ENCODE measurements at places on chromosomes 1 and 21. TPM values are rescaled to one million over a fixed set of nuclear protein-coding genes. Genes with fewer than 3 reads are reported as not detected.
A peak's percentile ranks its signal among the peaks of the same experiment; 100 is the strongest.

DNA sequence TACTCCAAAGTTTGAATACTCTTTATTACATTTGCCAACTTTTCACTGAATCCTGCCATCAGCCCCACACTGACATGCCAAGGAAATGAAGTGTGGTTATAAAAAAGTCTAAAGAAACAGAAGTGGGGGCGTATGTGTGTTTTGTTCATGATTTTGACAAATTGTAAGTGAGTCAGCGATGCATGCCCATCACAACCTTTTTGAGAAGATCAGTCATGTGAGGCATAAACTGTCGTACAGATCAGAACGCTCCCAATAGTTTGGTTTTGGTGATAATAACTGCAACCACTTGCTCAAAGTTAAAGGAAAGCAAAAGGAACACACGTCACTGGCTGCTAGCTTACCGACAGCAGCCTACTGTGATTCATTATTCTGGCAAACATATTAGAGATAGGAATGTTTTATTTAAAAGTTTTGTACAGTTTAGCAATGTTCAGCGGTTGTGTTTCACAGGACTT is 95.6 kb downstream of the RGS2 start:
- no peaks in the 10 kb centered on the region for H3K4me1 ChIP-seq
- H3K27ac ChIP-seq = no peak overlapping the region
- DNase-seq = no peak
- no peaks in the 10 kb centered on the region for H3K27me3 ChIP-seq

GRCh38 chr1:214859647-214860046 is 222.9 kb upstream of the KCNK2 start:
- no peak for DNase-seq
- no peak overlapping the region for H3K4me3 ChIP-seq
- no peak overlapping the region for H3K27ac ChIP-seq
- no peaks in the 10 kb centered on the region for H3K36me3 ChIP-seq
- H3K27me3 ChIP-seq = no peaks in the 10 kb centered on the region

GRCh38 chr1:167695147-167695546 is 26.6 kb upstream of the MPZL1 start:
- H3K27ac ChIP-seq = no peak overlapping the region
- peaks cover 11% of the 10 kb centered on the region for H3K4me1 ChIP-seq
- no peak overlapping the region for H3K4me3 ChIP-seq
- DNase-seq = no peak
- H3K27me3 ChIP-seq = peaks cover 10% of the 10 kb centered on the region

DNA sequence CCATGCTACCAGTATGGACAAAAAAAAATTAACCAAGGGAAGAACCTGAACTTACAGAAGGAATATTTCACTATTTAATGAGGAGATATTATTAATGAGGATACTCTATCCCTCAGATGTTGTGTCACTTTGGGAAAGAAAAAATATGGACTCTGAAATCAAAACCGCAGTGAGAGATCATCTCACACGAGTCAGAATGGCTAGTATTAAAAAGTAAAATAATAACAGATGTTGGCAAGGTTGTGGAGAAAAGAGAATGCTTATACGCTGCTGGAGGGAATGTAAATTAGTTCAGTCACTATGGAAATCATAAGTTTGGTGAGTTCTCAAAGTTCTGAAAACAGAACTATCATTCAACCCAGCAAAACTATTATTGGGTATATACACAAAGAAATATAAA is 30.9 kb downstream of the TNFSF4 start:
- no peak for DNase-seq
- H3K27me3 ChIP-seq = peaks cover 7% of the 10 kb centered on the region

GRCh38 chr1:111723871-111724270 is 15.3 kb downstream of the INKA2 start:
- no peaks in the 10 kb centered on the region for H3K27me3 ChIP-seq
- H3K36me3 ChIP-seq = peaks cover 11% of the 10 kb centered on the region
- 0 out of 2 replicates have a peak overlapping the region, but pooled peaks have one; percentile 25 for H3K27ac ChIP-seq
- peaks cover 62% of the 10 kb centered on the region for H3K4me1 ChIP-seq
- DNase-seq = no peak

DNA sequence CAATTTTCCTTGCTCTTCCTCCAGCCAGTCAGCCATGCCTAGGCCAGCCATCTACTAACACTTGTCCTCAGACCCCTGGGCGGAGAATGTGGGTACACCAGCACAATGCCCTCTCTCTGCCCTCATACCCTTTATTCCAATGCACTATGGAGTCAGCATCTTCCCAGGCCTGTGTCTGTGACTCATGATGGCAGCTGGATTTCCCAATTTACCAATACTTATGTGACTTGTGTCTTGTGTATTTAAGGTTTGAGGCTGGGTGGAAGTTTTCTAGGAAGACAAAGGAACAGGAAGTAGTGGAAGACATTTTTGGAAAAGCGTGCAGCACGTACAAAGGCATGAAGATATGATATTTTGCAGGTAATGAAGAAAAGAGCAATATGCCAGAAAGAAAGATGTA is 114.3 kb downstream of the NMNAT2 start:
- peaks cover 48% of the 10 kb centered on the region for H3K4me1 ChIP-seq
- no peaks in the 10 kb centered on the region for H3K27me3 ChIP-seq
- H3K36me3 ChIP-seq = no peaks in the 10 kb centered on the region
- no peak for DNase-seq
- no peak overlapping the region for H3K4me3 ChIP-seq

DNA sequence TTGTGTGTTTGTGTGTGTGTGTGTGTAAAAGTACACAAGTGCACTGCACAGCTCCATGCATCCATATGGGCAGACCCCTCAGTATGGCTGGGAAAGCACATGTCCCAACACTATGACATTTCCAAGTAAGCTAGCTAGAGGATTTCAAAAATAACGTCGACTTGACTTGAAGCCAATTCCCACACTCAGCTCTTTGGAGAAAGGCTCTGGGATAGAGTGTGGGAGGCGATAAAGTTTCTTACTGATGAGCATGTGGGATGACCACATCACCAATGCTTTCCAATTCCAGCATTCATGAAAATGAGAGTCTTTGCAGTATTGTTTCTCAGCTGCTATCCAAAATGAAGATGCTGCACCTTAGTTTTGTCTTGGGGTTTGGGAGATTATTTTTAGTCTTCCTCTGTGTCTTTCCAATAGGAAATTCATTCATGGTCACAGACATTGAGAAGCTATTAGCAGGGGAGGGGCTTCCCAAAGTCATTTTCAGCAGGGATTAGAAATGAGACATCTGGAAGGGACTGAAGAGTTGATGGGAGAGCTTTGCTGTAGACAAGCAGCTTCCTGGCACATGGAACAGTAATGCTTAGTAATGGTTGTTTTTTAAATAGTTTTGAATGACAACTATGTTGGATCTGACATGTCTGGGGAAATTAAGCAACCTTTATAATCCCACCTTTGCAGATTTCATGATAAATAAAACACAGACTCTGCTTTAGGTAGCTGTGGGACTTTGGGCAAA is 143.5 kb downstream of the ASTN1 start:
- DNase-seq = no peak
- H3K27me3 ChIP-seq = no peaks in the 10 kb centered on the region
- peaks cover 7% of the 10 kb centered on the region for H3K4me1 ChIP-seq

DNA sequence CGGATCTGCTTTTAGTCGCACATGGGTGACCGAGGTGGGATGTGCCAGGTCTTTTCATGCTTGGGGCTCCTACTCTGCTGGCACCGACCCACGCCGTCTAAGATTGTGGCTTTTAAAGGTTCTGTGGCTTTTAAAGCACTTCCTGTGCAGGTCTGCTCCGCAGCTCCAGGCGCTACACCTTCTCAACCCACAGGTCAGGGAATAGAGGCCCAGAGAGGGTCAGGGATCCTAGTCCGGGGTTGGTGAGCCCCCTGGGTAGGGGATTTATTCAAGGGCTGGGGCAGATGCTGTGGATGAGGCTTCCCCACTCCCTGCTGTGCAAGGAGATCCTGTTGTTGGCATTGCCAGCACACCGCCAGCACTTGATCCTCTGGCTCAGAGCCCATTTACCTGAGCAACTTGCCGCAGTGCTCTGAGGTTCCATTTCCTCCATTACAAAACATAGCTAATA is 212.8 kb upstream of the RAB4A start:
- peaks cover 25% of the 10 kb centered on the region for H3K4me1 ChIP-seq
- H3K36me3 ChIP-seq = no peaks in the 10 kb centered on the region
- DNase-seq = no peak
- H3K27ac ChIP-seq = no peak overlapping the region

DNA sequence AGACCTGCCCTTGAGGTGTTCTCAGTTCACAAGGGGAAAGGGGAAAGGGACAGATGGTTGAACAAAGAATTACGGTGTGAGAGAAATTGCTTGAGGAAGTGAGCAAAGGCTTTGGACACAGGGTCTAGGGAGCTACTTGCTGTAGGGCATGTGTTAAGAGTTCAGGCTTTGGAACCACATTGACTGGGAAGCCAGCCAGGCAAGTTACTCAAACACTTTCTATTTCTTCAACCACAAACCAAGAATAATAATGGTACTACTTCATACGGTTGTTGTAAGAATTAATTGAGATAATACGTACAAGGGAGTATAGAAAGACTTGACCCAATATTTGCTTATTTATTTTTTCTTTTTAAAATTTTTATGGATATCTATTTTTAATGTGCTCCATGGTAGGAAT is 26.6 kb downstream of the AK4 start:
- peak overlapping the region; percentile 46 for H3K27ac ChIP-seq
- no peaks in the 10 kb centered on the region for H3K36me3 ChIP-seq
- H3K27me3 ChIP-seq = no peaks in the 10 kb centered on the region
- H3K4me1 ChIP-seq = peaks cover 88% of the 10 kb centered on the region

GRCh38 chr1:58460469-58460868 is 86.1 kb downstream of the OMA1 start:
- no peaks in the 10 kb centered on the region for H3K27me3 ChIP-seq
- 0 out of 2 replicates have a peak, but pooled peaks cover 3% of the 10 kb centered on the region for H3K4me1 ChIP-seq
- no peaks in the 10 kb centered on the region for H3K36me3 ChIP-seq
- no peak overlapping the region for H3K27ac ChIP-seq

DNA sequence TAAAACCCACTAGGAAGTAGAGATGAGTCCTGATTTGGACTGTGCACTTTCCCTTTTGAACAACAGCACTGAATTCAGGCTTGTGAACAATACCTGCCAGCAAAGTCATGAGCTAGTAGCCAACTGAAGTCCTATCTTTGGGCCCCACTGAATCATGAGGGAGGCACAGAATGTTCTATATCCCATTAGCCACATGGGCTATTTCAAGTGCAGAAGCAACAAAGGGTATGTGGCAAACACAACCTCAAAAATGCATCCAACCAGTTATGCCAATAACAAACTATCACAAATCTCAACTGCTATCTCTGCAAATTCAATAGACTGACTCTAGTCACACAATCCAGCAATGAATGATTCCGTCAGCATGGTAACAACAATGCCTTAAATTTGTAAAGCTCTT is 276.0 kb downstream of the MRPL39 start:
- no peak overlapping the region for H3K4me3 ChIP-seq
- H3K36me3 ChIP-seq = 0 out of 2 replicates have a peak, but pooled peaks cover 3% of the 10 kb centered on the region
- H3K27me3 ChIP-seq = no peaks in the 10 kb centered on the region

- H3K4me1 ChIP-seq = peaks cover 4% of the 10 kb centered on the region
- no peak for DNase-seq
- H3K4me3 ChIP-seq = no peak overlapping the region
These were observed 116.4 kb upstream of the IPO9 start for GRCh38 chr1:201712387-201713085.

GRCh38 chr1:226967665-226968064 is 27.6 kb downstream of the COQ8A start:
- H3K36me3 ChIP-seq = peaks cover 12% of the 10 kb centered on the region
- no peak overlapping the region for H3K4me3 ChIP-seq
- H3K27me3 ChIP-seq = no peaks in the 10 kb centered on the region
- H3K27ac ChIP-seq = no peak overlapping the region

DNA sequence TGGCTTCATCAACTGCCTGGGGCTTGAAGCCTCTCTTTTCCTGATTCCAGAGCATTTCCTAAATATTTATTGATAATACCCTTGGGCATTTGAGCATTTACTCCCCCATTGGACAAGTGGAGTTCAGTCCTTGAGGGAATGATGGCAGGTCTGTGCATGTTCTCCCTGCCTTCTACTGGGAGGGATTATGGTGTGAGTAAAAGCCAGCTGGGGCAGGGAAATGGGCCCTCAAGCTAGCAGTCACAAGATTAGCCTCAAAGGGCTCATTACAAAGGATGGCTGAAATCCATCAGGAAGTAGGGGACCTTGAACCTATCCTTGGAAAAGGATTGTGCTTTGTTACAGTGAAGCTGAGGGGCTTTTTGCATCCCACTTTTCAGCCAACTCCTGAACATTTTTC is 24.2 kb upstream of the OSBPL9 start:
- peaks cover 3% of the 10 kb centered on the region for H3K4me1 ChIP-seq
- H3K4me3 ChIP-seq = no peak overlapping the region
- H3K36me3 ChIP-seq = no peaks in the 10 kb centered on the region
- H3K27ac ChIP-seq = no peak overlapping the region
- DNase-seq = no peak
- no peaks in the 10 kb centered on the region for H3K27me3 ChIP-seq

DNA sequence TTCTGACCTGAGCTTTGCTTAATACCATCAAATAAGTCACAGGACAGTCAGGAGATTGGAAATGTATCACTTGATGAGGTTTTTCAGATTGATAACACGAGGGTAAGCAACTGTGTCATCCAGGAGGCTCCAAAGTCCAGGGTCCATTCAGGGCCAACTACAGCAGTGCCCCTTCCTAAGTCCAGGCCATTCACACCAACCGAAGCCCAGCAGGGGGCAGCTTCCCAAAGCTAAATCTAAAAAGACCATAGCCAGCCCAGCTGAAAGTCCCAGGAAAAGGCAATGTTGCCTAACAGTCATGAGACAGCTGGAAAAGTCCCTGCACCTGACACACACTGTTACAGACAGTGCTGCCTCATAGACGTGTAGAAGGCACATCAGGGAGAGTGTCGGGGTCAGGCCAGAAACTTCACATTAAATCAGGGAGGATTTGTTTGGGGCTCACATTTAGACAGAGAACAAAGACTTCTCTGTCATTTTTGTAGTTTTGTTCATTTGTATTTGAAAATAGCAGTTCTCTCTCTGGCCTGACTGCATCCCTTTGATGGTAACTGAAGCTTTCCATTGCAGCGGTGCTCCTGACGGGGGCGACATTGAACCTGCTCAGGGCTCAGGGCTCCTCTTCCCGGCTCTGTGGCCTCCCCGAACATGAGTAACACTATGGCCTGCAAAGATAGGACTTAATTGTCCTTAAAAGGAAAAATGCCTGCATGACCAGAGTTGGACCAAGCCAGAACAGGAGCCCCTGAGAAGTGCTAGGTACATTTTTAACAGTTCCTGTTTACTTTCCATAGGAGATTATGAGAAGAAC is 200.4 kb downstream of the NRIP1 start:
- peaks cover 26% of the 10 kb centered on the region for H3K4me1 ChIP-seq
- DNase-seq = peak; percentile 77
- H3K27ac ChIP-seq = no peak overlapping the region

GRCh38 chr1:217907504-217907903 is 276.4 kb downstream of the SPATA17 start:
- no peak for DNase-seq
- no peak overlapping the region for H3K27ac ChIP-seq
- no peaks in the 10 kb centered on the region for H3K27me3 ChIP-seq
- H3K4me3 ChIP-seq = no peak overlapping the region
- H3K4me1 ChIP-seq = 0 out of 2 replicates have a peak, but pooled peaks cover 2% of the 10 kb centered on the region

Gene PADI4
- 0.27 TPM for total RNA-seq

Gene EVA1C
- total RNA-seq = 2.3 TPM

Gene GJB5
- 0.55 TPM for total RNA-seq

Gene HIVEP3
- total RNA-seq = 0.57 TPM

Gene SMCP
- not detected for total RNA-seq

Gene PTAFR
- 1.9 TPM for total RNA-seq

Gene RHBG
- 2.3 TPM for total RNA-seq

Gene EXO1
- total RNA-seq = 31.7 TPM

Gene ALPL
- total RNA-seq = 148 TPM

Gene ESPN
- total RNA-seq = 46.1 TPM
